ENCODE measurements at places on chromosomes 6 and 20.

GRCh38 chr6:11232770-11233626 is 530 bp upstream of the NEDD9 start:
- DNase-seq, result no peak

- DNase-seq, result no peak
Measured at GRCh38 chr6:6700407-6701270, 112.1 kb downstream of the LY86 start.

DNA sequence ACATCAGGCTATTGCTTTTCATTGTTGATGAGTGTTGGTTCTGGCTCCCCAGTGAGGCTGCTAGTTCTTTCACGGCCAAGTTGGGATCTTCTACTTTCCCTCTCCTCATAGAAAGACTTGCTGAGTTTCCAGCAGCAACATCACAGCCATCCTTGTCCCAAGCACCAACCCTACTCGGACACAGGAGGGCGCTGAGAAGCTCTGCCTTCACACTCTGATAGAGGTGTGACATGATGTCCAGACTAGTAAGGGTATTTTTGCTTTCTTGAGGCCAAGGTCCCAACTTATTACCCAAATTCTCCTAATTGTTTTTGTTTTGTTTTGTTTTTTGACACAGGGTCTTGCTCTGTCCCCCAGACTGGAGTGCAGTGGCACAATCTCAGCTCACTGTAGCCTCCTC is 3.0 kb upstream of the GCM1 start:
- DNase-seq, result no peak

DNA sequence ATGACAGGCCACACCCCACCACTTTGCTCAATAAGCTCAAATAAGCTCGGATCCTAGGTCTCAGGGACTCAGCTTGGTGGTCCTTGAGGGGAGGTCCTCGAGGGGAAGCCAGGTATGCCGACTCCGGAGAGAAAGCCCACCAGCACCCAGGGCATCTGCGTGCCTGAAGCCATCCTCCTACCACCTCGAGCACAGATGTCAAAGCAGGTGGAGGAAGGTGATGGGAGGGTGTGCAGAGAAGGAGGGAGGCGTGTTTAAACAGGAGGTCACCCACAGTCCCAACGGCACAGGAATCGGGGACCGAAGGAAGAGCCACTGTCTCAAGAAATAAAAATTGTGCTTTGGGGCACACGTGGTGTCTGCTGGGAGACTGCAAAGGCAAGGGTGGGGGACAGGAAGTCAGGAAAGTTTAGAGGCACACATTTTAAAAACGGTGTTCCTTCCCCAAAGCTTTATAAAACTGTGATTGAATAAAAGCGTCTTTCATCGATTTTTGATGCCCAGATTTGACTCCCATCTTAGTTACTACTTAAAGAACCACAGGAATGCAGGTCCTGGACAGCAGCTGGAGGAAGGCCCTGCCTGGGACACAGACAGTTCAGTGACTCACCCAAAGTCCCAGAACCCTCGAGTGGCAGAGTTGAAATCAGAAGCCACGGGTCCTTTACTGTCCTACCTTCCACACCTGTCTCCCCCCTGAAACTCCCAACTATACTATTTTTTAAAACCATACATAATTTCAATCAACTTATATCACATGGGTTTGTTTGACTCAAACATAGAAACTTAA is 221.0 kb upstream of the PDE10A start:
- DNase-seq, result no peak

- DNase-seq, result no peak
Measured at GRCh38 chr6:43715056-43715788, 27.6 kb upstream of the MRPS18A start.

- no peak for DNase-seq
Measured at GRCh38 chr20:8627340-8628004, 441.4 kb upstream of the PLCB4 start.

DNA sequence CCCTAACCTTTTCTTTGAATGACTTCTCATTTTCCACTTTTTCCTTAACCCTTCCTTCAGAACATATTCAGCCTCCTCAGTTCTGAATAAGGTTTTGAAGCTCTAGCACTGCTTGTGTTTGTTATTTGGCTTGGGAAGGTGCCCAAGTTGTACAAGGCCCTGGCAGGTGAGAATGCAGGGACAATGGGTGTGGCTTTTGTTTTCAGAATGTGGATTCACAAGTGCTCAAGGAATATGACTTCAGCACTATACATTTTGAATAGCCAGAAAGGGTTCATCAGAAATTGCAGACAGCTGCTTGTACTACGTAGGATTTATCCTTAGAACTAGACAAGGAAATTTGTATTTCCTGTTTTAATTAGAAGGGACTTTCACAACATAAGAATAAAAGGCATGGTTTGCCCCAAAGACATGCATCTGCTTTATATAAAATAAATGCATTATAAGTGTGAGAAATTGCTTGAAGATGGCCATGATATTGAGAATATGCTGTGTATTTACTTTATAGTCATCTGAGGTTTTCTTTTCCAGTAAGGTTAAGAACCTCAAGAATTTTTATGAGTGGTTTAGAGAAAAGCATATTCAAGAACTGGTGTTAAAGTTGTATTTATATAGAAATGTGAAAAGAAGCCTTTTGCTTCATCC is 29.3 kb upstream of the PRDM1 start:
- DNase-seq, result no peak

DNA sequence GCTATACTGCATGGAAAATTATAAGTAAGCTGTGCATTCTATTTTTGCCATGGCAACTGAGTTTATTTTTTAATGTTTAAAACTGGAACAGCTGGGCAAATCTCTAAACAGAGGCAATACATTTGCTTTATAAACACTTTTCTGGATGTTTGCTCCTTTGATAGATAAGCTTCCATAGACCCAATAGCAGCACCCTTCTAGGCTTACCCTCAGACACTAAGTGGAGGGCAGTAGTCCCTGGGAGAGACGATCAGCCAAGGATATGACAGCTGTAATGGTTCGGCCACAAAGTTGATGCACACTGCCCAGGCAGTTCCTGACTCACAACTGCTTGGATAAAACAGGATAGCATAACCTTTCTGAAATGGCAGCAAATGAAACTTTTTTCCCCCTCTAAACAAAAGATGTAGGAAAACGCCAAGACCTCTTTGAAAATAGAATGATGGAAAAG is 8.5 kb upstream of the MRPS10 start:
- DNase-seq, result no peak

DNA sequence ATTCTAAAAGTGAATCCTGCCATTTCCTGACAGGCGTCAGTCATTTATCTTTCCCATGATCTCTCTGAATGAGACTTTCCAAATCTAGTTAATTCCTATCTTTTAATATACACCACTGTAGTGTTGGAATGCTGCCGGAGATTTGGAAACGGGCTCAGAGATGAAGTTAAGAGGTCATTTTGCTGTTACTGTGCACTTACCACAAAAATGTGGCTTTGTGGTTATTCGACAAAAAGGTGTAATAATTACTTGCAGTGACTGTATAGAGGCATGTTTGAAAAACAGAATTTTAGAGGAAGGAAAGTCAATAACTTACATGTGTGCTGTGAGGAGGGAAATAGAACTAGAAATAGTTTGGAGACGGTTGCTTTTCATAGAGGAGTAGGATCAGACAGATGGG is 460.2 kb upstream of the BTBD3 start:
- no peak for DNase-seq

DNA sequence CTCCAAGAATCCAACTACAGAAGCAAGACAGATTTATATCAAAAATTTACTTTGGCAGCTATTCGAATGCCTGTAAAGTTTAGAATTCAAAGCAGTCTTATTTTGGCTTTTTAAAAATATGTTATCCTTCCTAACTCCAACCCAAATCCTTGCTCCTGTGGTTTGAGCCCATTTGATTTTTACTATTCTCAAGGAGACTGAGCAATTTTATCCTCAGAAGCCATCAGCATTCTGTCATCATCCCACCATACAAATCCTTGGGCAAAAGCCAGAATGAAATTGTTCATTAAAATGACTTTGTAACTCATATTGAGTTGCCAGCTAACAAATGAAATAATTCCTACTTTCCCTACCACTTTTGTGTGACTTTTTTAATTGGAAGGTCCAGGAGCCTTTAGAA is 392.8 kb downstream of the ADGRB3 start:
- no peak for DNase-seq

- no peak for DNase-seq
Measured at GRCh38 chr20:41483553-41483930, 116.9 kb upstream of the EMILIN3 start.

DNA sequence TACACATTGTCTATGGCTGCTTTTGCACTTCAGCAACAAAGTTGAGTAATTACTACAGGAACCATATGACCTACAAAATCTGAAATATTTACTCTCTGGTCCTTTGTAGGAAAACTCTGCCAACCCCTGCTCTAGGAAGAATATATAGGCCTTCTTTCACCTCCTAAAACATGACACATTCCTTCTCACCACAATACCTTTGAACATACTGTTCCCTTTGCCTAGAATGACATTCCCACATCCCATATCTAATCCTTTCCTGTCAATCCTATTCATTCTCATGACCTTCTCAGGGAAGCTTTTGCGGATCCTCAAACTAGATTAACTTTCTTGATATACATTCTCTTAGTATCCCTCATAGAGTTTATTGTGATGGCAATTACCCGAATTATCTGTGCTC is 18.0 kb upstream of the NCOA6 start:
- no peak for DNase-seq

- DNase-seq, result no peak
Measured at GRCh38 chr6:27375613-27376079, 12.9 kb upstream of the ZNF391 start.

- no peak for DNase-seq
Measured at GRCh38 chr6:159461266-159461665, 231.8 kb downstream of the SOD2 start.

GRCh38 chr20:49790077-49790798 is 22.4 kb upstream of the SLC9A8 start:
- DNase-seq, result no peak

DNA sequence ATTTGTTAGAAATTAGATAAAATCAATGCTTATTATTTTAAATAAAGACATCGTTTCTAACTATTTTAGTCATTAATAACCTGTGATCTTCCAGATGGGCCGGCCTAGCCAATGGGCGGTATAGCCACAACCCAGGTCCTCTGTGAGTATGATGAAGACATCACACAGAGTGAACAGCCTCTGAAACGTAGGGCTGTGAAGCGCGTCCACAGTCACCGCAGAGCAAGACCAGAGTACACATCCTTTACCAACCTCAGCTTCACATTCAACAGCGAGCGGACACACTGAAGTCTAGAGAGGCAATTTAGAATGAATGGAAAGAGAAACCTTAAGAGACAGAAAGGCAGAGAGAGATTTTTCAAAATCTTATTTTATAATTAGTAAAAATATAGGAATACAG is 125.0 kb upstream of the RPS6KA2 start:
- no peak for DNase-seq

DNA sequence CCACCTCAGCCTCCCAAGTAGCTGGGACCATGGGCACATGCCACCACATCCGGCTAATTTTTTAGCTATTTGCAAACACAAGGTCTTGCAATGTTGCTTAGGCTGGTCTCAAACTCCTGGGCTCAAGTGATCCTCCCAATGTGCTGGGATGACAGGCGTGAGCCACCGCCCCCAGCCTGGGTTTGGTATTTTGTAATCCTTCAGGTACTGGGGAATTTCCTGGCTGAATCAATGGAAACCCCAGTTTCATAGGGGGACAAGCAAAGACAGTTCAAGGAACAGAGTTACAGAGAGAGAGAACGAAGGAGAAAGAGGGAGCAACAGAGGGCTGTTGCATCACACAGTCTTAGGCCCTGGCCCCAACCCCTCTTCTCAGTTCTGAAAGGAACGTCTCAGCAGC is 35.7 kb downstream of the RAB44 start:
- DNase-seq, result no peak

- DNase-seq, result no peak
Measured at GRCh38 chr20:63377256-63377941, 16.2 kb upstream of the CHRNA4 start.

GRCh38 chr20:36745927-36746659 is at the start of gene NDRG3:
Gene NDRG3, minus strand, starts transcription at chr20:36746090. Its CDS starts 24,355 bp downstream, at chr20:36721735.
- peak; percentile 86 for DNase-seq

DNA sequence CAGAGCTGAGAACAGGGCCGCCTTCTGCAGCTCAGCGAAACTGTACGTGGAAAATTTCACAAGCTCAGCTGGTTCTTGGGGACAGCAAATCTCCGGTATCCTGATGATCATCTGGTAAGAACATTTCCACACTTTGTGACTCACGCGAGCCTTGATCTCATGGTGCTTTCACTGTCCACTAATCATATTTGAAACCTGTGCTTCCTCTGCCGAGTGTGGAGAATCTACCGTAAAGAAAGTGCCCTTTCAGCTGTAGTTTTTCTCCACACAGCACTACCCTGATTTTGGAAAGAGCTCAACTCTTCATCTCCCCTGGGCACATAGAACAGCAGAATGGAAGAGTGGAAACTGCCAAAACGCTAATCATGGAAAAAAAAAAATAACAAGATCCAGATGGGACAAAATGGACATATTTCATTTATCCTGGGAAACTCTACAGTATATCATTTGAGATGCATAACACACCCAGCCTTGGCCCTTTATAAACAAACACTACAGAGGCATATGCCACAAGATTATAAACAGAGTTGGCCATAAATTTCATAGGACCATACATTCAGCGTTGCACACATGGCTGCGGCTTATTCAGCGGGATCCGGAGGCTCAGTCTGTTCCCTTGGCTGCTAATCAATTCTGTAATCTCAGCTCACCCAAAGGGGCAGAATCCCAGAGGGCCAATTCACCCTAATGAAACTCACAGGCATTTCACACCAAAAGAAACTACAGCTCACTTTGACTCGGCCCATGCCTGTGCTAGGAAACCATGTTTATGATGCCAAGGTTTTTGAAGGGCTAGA is 434.5 kb downstream of the HDGFL1 start:
- DNase-seq, result no peak

GRCh38 chr6:120622127-120622631 is 712.1 kb downstream of the TBC1D32 start:
- DNase-seq, result no peak

GRCh38 chr6:26597389-26597766 is 625 bp downstream of the ABT1 start:
- no peak for DNase-seq

GRCh38 chr6:161242779-161243693 is 30.8 kb downstream of the AGPAT4 start:
- DNase-seq, result no peak

DNA sequence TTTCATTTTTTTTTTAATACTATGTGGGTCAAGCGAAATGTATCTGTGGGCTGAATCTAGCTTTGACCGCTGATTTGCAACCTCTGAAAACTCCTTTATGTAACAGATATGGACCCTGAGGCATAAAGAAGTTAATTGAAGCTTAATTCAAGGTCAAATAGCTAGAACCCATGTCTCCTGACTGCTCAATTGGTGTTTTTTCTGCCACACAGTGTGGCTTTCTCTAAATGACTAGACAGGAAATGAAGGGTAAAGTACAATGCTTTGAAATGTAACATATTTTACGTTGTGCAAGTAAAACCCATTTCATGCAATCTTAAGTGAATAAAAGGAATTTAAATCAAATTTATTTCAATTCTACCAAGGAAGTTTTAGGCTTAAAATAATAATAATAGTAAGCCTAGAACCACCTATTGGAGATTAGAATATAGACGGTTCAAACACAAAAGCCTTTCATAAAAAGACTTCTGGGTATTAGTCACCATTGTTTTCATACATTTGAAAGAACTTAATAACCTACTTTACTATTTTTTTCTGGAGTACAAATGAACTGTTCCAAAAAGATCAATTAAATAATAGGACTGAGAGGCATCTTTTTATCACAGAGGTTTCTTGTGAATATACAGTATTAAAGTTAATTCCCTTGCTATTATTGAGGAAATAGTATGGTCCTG is 279.8 kb downstream of the EPHA7 start:
- DNase-seq, result no peak

Data from activated CD4-positive, CD25-positive, alpha-beta regulatory T cell (primary cell).